Activated gamma-delta T cell (primary cell): ENCODE measurements at places on chromosomes 1 and 21.

GRCh38 chr1:164617377-164618201, 58.6 kb downstream of the PBX1 start:
- no peak for DNase-seq

- no peak for DNase-seq
Observed at GRCh38 chr1:64161357-64161941, 42.0 kb upstream of the UBE2U start.

DNA sequence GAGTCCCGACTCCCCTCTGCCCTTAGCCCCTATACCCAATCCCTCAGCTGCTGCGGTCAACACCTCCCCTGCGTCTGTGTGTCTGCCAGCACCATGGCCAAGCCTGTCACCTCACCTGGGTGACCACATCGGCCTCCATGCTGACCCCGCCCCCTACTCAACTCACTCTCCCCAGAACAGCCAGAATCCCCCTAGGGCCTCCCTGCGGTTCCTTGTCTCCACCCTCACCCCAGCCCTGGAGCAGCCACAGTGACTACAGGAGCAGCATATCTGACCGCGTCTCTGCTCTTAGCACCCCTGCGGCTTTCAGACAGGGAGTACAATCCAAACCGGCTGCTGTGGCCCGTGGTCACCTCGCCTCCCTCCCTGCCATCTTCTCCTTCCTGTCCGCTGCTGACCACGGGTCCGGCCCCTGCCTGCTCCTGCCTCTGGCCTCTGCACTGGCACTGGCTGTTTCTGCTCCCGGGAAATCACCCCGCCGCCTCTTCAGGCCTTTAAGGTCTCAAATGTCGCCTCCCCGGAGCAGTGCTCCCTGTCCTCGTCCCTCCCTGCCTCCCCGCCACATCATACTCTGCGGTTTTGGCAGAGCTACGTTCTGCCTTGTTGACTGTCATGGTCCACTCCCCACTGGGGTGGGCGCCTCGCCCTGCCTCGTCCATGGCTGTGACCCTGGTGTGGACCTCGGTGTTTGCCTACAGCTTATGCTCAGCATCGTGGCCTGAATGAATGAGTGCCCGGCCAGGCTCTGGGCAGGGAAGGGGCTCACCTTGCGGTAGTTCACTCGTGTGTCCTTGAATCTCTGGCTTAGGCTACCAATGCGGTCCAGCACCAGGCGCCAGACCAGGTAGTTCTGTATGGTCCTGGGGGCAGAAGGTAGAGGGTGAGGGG, 11.1 kb downstream of the PRXL2B start:
- DNase-seq, result no peak

GRCh38 chr1:48205522-48205921, 17.0 kb upstream of the SLC5A9 start:
- DNase-seq, result no peak

GRCh38 chr1:106049595-106049994, 1006.9 kb upstream of the PRMT6 start:
- DNase-seq, result no peak

DNA sequence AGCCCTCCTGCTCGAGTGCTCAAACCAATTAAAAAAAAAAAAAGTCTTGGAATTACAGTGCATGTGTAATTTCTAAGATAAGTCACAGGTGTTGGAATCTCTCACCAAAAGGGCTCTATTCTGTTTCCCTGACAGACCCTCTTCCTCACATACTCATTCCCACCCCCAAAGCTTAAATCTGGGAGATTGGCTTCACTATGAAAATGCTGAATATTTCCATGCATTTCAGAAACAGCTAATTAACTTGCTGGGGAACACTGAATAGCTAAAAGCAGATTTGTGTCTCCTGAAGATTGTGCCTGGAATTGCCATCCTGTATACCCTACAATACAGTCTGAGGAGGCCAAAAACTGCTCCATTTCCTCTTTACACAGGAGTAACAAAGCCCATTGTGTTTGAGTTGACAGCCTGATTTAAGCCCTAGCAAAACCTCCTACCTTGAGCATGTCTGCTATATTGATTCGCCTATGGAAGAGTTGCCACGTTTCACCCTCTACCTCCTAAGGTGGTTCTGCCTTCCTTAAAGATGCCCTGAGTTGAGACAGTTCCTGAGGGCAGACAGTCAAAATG, 1.4 kb upstream of the PIK3R3 start:
- no peak for DNase-seq

- no peak for DNase-seq
Observed at GRCh38 chr1:230976360-230976759, 2.3 kb downstream of the TTC13 start.

DNA sequence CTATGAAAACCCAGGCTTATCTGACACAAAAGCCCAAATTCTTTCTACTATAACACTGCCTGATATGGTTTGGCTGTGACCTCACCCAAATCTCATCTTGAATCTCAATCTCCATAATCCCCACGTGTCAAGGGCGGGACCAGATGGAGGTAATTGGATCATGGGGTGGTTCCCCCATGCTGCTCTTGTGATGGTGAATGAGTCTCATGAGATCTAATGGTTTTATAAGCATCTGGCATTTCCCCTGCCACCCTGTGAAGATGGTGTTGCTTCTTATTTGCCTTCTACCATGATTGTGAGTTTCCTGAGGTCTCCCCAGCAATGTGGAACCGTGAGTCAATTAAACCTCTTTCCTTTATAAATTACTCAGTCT, 123.3 kb upstream of the USP24 start:
- DNase-seq, result no peak

DNA sequence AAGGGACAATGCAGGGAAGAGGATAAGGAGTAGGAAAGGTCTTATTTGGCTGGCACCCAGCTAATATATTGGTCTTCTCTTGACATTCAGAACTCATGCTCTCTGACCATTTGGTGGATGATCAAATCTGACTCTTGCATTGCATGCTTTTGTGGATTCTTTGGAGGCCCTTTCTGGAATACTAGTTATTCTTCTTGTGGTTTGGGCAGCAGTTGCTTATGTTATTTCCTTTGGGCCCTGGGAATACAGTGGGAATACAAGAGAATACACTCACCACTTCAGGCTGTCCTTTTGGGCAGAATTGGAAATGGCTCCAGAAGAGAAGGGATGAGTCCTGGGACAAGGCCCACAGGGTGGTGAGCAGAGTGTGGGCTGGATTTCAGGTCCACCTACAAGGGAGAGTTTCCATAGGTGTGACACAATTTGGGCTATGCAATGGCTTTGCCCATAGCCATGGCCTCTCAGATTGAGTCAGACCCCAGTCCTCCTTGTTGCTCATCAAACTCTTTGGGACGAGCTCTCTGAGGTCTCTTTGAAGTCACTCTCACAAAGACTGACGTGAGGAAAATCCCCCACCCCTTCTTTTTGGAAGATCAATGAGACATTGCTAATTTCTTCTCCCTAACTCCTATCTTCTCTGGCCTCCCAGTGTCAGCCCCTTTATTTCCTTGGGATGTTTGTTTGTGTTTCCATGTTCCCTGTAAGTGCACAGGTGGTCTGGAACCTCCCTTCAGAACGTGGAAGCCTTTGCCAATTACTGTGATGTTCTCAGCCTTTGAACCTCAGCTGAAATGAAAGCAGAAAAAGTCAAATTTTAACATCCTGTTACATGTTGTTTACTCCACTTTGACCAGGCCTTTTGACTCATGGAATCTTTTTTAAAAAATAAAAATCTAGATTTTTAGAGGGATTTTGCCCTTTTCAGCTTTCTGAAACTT, 19.4 kb downstream of the HSD11B1 start:
- DNase-seq, result no peak

- no peak for DNase-seq
Observed at GRCh38 chr1:191160837-191161236, 683.2 kb upstream of the BRINP3 start.

GRCh38 chr1:58062635-58063034, 483.9 kb downstream of the OMA1 start:
- DNase-seq, result no peak

DNA sequence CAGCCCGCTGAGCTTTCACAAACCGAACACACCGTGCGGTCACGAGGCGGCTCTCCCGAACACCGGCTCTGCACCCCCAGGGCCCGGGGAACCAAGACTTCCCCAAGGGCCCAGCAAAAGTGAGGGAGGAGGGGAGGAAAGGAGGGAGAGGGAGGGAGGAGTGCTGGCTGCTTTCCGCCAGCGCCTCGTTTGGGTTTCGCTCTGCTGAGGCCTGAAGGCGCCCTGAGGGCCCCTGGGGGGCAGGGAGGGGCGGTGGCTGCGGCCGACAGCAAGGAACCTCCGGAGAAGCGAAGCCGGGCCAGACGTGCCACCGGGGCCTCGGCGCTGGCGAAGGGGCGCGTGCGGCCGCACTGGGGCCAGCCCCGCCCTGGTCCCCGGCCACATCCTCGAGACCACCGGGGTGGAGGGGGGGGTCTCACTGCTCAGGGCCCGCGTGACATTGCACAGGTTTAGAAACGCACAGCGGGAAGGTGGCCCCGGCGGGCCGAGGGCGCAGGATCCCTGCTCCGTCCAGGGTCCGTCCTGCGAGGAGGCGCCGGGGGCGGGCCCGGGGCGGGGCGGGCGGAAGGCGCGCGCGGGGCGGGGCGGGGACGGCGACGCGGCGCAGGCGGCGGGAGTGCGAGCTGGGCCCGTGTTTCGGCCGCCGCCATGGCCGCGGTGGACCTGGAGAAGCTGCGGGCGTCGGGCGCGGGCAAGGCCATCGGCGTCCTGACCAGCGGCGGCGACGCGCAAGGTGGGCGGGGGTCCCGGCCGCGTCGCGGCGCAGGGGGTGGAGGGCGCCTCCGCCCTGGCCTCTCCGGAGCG, at the start of gene PFKL:
PFKL (plus strand) TSS at position 596 of the 804 bp plus-strand sequence; CDS start at position 649, 53 bp downstream.
- DNase-seq, result peak; percentile 42

- no peak for DNase-seq
Observed at GRCh38 chr1:234745844-234746797, 136.1 kb upstream of the IRF2BP2 start.
